ENCODE measurements at places on chromosomes 5 and 9. TPM values are rescaled to one million over a fixed set of nuclear protein-coding genes. Genes with fewer than 3 reads are reported as not detected.
A peak's percentile ranks its signal among the peaks of the same experiment; 100 is the strongest.

DNA sequence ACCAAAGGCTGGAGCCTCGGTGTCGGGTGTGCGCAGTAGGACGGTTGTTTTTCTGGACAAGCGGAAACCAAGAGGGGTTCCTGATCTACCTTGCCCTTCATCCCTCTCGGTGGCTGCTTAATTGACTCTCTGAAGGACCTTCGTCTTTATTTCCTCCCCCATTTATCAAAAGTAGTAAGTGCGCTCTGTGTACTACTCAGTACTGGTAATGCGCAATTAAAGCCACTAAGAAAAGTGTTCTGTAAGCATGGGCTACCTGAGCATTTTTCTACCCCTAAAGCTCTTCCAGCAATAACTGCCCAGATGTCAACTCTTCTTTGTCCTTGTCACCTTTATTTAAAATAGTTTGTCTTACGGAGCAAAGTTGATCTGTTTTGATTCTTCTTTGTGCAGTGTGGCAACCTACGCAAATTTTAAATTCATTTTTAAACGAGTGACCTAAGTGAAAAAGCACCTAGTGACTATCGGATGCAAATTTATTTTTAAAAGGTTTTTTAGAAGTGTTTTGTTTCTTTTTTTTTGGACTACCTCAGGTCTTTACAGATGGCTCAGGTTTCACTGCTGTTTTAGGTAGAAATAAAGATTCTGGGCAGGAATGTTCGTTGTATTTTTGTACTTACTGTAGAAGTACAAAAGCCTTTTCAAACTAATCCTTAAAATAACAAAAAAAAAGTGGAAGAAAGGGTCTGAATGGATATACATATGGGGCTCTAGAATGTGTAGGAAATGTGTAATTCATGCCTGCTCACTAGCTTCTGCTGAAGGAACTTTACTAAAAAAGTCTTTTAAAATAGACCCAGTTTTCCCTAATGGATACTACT lies 2.0 kb downstream of the JMY start:
- DNase-seq: no peak

GRCh38 chr9:7799944-7800285 lies 337 bp upstream of the DMAC1 start:
- no peak for DNase-seq

DNA sequence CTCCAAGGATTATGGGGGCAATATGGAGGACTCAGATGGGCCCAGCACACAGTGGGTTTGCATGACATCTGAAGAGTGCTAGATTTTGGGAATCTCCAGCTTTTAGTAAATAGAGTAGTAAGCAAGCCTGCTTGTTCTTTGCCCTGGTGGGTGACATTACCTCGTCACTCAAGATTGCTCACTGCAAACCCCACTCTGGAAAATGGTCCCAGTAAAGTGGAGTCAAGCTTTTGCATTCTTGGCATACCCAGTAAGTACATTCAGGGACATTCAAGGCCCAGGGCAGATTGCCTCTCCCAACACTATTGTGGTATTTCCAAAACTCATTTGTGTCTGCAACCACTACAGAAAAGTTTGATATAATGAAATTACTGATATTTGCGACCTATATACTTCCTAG lies 118.5 kb downstream of the INVS start:
- DNase-seq: no peak

DNA sequence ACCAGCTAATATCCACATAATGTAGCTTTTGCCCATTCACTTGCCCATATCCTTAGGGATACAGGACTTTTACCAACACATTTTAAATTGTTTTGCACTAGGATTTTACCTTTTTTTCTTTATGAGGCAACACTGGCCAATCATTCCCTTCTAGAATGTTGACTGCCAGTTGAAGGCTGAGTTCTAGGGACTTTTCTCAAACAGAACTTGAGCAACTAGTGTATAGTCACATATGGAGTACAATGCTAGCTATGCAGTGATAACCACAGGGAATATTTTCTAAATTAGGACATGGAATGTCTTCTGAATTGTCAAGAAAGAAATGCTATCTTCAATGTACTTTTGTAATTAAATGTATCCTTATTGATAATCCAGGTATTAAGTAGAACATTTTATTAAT lies 133.6 kb downstream of the OXCT1 start:
- no peak for DNase-seq

DNA sequence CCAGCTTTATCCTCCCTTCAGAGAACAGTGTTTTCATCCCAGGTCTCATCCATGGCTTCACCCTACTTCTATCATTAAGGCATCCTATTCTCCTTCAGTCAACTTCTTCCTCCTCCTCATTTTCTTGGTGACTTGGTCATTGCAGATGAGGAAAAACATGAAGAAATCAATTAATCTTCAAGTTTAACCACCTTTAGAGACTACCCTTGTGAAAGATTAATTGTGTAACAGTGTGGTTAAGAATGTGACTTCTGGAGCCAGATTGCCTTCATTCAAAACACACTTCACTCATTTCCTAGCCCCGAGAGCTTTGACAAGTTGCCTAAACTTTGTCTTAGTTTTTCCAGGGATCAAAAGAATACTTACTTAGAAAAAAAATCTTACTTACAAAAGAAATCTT lies 110.0 kb downstream of the STK32A start:
- no peak for DNase-seq

DNA sequence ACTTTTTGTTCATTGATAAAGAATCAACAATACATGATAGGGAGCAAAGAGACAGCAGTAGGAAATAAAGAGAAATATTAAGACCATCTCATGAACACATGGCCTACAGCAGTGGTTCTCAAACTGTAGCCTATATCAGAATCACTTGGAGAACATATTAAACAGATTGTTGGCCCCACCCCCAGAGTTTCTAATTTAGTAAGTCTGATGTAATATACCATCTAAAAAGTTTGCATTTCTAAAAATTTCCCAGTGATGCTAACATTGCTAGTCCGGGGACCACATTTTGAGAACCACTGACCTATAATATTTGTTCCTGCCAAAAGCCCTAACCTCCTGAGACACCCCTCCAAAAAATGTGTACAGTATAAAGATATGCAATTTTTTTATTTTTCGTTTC lies 306.2 kb upstream of the NREP start:
- DNase-seq: no peak

- no peak for DNase-seq
Observed at GRCh38 chr5:64207978-64208377, 42.3 kb downstream of the RNF180 start.

DNA sequence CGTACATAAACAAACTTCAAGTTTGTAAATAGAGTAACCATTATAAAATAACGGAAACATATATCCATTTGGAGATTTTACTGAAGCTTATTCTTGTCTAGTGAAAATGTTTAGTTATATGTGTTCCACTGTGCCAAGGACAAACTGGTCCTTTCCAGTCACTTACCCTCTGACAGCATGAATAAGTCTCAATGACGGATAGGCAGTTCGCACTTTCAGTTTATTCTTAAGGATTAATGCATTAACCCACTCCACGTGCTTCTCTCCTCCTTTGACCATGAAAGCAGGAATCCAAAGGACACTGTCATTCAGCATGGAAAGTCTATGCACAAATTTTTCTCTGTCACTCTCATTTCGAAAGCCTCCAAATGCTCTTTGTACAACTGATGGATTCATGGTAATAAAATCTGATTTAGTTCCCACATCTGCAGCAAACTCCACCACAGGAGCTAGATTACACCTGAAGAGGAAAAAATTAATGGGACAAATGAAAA lies 47.1 kb downstream of the ST8SIA4 start:
- DNase-seq: no peak

DNA sequence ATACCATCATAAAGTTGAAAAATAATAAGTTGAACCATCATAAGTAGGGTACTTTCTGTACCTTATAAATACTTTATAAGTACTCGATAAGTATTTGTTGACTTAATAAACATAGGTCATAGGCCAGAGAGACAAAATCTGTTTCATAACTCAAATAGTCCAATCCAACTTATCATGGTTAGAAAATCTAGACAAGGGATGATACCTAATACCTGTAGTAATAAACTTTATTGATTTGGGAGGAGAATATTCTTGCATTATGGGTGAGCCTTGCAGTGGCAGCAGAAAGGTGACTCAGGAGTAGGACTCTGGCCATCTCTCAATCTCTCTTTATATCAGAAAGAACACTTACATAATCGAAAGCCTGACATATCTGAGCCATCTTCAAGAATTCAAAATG lies 466.8 kb upstream of the GRIN3A start:
- no peak for DNase-seq

GRCh38 chr5:65961633-65962032 lies 35.3 kb downstream of the ERBIN start:
- no peak for DNase-seq

DNA sequence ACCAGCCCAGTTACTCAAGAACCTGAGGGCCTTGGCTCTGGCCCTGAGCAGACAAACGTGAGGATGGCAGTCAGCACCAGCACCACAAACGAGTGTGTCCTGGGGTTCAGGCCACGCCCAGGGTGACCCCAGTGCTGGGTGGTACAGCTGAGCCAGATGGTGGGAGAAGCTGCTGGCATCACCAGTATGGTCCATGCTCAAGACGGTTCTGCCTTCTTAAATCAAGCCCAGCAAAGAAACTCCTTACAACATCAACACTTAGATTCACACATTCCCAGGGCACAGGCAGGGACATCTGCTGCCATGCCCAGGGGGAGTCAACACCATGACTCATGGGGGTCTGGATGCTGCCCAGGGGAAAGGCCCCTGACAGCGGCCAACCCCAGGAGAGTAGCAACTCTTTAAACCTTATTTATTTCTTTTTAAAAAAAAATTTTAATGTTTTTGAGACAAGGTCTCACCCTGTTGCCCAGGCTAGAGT lies 31.3 kb downstream of the IPPK start:
- no peak for DNase-seq

GRCh38 chr9:112559629-112560413 lies 73.2 kb downstream of the KIAA1958 start:
- no peak for DNase-seq

DNA sequence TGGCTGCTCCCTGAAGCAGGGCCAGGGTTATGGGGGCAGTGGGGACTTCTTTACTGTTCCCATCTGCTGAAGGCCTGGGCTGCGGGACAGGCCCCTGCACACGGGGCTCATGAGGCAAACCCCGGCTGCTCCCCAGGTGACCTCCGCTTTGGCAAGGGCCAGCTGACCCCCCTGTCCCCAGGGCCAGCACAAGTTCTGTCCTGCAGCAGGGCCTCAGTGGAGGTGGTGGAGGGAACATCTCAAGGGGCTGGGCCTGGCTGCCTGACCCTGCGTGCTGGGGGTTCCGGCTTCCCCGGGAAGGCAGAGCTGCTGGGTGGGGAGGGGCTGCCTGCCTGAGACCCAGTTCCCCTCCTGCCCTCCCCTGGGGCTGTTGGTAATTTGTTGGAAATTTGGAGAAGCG lies 67.4 kb upstream of the RNU6ATAC start:
- DNase-seq: no peak

- DNase-seq: no peak
Observed at GRCh38 chr9:131240047-131240921, 36.0 kb downstream of the FAM78A start.

DNA sequence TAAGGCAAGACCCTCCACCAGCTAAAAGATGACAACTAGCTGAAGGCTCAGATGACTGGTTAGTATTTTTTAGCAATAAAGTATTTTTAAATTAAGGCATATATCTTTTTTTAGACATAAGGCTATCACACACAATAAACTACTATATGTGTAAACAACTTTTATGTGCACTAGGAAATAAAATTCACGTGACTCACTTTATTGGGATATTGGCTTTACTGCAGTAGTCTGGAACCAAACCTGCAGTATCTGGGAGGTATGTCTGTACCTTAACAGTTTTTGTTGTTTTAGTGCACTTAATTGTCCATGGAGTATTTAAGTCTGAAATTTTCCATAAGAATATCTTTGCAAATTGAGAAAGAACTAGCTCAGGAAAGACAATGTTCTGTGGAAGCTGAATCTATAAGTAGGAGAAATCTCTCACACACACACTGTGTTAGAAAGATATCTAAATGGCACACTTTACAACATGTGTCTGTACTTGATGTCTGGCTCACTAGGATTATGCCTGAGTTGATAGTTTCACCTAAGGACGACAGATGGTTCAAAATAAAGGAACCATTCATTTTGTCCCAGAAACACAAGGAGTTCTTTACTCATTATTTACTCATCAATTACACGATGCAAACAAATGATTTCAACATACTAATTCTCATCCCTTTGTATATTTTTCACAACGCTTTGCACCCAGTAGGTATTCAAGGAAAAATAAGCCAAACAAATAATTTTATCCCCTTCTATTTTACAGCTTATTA lies 4.6 kb downstream of the RAPGEF6 start:
- no peak for DNase-seq

- no peak for DNase-seq
Observed at GRCh38 chr5:127002390-127002789, 28.0 kb downstream of the MARCHF3 start.

DNA sequence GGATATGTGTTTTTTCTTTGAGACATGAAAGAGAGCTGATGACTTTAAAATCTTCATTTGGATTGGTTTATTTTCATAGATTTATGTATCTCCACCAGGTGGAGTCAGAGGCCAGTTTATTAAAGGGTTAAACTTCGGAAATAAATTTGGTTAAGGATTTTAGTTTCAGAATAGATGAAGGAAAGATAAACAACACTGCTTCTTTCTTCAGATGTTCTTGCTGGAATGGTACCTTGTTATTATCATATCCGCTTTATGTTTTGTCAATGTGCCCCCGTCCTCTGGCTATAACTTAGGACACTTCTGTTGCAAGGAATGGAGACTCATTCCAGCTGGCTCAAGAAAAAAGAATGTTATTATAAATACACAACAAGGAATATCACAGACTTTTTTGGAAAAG lies 81.2 kb downstream of the ALDH1A1 start:
- DNase-seq: peak; percentile 17

GRCh38 chr5:77960863-77961396 lies 184.8 kb upstream of the TBCA start:
- no peak for DNase-seq

- no peak for DNase-seq
Observed at GRCh38 chr9:4515958-4516375, 25.7 kb downstream of the SLC1A1 start.

GRCh38 chr5:149348518-149348917 lies 3.2 kb downstream of the GRPEL2 start:
- no peak for DNase-seq

The SPATA31D4 gene
- total RNA-seq: not detected

The ECM2 gene
- 20.8 TPM for total RNA-seq

The SLC34A1 gene
- not detected for total RNA-seq

The PCYOX1L gene
- total RNA-seq: 9.1 TPM

The LRRTM2 gene
- total RNA-seq: 0.16 TPM

The RAPGEF6 gene
- 13.7 TPM for total RNA-seq

The BAAT gene
- total RNA-seq: 41.8 TPM

The NUTM2F gene
- total RNA-seq: 0.87 TPM

Measured in hepatocyte (in vitro differentiated cells).